Prostate gland (tissue), 2 donors: ENCODE measurements at places on chromosomes 16 and 17. TPM values are rescaled to one million over a fixed set of nuclear protein-coding genes. Genes with fewer than 3 reads are reported as not detected.

The SPNS3 gene
- not detected for total RNA-seq

The ZG16 gene
- not detected for total RNA-seq

The TBX2 gene
- total RNA-seq = 34.1 TPM

The CCDC144A gene
- total RNA-seq = 24.7 TPM

The HSF4 gene
- 137 TPM for total RNA-seq

The SLC38A8 gene
- not detected for total RNA-seq

The IGFALS gene
- 1.9 TPM for total RNA-seq

The HBQ1 gene
- total RNA-seq = not detected

DNA sequence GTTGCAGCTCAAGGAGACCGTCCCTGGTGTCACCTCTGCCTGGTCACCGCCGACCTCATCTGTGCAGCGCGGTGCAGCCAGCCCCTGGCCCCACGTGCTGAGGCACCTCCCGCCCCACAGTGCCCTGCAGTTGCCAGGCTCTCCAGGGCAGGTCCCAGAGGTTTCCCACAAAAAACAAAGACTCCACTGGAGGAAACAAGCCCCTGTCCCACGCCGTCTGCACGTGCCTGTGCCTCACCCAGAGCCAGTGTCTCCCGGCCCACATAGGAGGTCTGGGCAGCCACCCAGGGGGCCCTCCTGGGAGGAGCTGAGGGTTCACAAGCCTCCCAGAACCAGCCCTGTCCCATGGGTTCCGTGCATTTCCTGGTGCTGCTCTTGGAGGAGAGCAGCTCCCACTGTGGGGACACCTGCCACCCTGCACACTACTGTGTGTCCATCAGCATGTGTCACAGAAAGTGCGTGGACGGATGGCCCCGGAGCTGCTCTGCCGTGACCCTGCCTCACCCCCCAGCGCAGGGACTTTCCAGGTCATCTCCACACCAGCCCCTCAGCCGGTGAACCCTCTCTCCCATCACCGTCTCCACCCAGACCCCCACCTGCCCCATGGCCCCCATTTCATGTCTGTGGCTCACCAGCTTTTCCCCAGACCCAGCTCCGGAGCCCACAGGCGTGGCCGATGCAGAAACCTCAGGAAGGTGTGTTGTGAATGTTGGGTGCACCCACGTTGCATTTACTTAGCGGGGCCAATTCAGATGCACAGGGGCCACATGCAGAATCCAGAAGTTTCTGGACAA is 17.0 kb upstream of the CDH15 start:
- DNase-seq = no peak
- H3K27me3 ChIP-seq = no peaks in the 10 kb centered on the region
- no peaks in the 10 kb centered on the region for H3K36me3 ChIP-seq
- no peak overlapping the region for H3K4me3 ChIP-seq
- H3K4me1 ChIP-seq = peaks cover 7% of the 10 kb centered on the region

DNA sequence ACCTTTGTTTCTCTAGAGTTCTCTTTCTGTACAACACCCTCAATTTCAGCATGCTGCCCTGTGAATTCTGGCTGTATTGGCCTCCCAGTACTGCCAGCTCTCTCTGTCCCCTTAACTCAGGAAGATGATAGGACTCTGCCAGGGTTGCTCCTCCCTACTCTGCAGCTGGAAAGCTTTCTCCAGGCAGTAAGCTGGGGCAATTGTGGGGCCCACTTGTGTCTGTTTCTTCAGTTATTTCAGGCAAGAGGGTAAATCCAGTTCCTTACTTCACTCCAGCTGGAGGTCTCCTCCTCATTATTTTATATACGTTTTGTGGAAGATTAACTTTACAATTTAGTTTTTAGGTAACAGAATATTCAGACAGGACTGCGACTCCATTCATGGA is 9.9 kb downstream of the C17orf100 start:
- no peaks in the 10 kb centered on the region for H3K36me3 ChIP-seq
- no peaks in the 10 kb centered on the region for H3K27me3 ChIP-seq
- no peak overlapping the region for H3K27ac ChIP-seq
- H3K4me1 ChIP-seq = no peaks in the 10 kb centered on the region
- H3K4me3 ChIP-seq = no peak overlapping the region

- H3K36me3 ChIP-seq = no peaks in the 10 kb centered on the region
- no peaks in the 10 kb centered on the region for H3K27me3 ChIP-seq
- no peaks in the 10 kb centered on the region for H3K4me1 ChIP-seq
- H3K4me3 ChIP-seq = no peak overlapping the region
- H3K27ac ChIP-seq = no peak overlapping the region
These were observed 3.2 kb upstream of the SLC47A2 start for GRCh38 chr17:19719355-19720209.

DNA sequence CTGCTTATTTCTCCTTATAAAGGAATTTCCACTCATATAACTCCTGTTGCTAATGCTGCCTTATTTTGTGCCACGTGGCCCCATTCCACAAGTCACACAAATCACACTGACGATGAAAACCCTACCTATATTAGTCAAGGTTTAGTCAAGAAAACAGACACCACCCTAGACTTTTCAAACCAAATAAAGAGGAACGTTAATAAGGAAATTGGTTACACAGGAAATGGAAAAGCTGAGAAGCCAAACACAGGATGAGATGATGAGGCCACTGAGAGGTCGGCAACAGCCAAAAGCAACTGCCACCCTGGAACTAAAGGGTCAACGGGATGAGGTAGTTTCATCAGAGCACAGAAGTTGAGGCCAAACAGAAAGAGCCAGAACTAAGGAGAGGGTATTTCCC is 47.3 kb upstream of the ALOX12 start:
- no peaks in the 10 kb centered on the region for H3K4me1 ChIP-seq
- H3K27ac ChIP-seq = no peak overlapping the region
- H3K27me3 ChIP-seq = no peaks in the 10 kb centered on the region
- DNase-seq = no peak
- H3K36me3 ChIP-seq = no peaks in the 10 kb centered on the region

DNA sequence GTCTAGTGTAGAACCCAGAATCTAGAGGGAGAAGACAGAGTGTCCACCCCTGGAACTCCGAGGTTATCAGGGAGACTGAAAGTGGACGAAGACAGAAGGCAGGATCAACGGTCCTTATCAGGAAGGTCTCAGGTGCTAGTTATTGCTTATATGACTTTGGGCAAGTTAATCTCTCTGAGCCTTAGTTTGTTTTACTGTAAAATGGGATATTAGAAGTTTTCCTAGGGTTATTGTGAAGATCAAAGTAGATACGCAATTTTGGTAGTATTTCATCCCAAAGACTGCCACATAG is 1.2 kb downstream of the RNF167 start:
- peak overlapping the region; percentile 75 for H3K4me3 ChIP-seq
- no peak for DNase-seq
- peak overlapping the region; percentile 95 for H3K27ac ChIP-seq
- no peaks in the 10 kb centered on the region for H3K27me3 ChIP-seq
- H3K36me3 ChIP-seq = peaks cover 10% of the 10 kb centered on the region
- peaks cover 22% of the 10 kb centered on the region for H3K4me1 ChIP-seq

DNA sequence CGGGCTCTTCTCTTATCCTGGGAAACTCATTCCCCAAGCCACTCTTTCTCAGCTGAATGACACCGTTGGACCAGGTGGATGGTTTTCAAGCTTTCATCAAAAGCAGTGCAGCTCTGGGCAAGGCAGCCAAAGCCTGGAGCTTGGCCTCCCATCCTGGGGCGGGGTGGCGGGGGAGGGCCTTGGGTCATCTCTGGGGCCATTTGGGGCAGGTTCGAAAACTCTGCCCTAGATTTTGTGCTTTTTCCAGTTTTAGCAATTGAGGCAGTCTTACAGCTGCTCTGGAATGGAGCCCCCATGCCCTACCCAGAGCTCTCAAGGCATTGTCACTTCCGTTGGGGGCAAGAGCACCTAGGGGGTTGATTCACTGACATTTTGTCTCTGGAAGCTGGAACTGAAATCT is 9.1 kb downstream of the MPRIP start:
- H3K4me3 ChIP-seq = no peak overlapping the region
- no peak for DNase-seq

GRCh38 chr17:4833941-4834680 is 971 bp downstream of the MINK1 start:
- no peak for DNase-seq
- H3K4me3 ChIP-seq = peak overlapping the region; percentile 82
- no peaks in the 10 kb centered on the region for H3K27me3 ChIP-seq
- H3K27ac ChIP-seq = peak overlapping the region; percentile 90
- no peaks in the 10 kb centered on the region for H3K4me1 ChIP-seq

DNA sequence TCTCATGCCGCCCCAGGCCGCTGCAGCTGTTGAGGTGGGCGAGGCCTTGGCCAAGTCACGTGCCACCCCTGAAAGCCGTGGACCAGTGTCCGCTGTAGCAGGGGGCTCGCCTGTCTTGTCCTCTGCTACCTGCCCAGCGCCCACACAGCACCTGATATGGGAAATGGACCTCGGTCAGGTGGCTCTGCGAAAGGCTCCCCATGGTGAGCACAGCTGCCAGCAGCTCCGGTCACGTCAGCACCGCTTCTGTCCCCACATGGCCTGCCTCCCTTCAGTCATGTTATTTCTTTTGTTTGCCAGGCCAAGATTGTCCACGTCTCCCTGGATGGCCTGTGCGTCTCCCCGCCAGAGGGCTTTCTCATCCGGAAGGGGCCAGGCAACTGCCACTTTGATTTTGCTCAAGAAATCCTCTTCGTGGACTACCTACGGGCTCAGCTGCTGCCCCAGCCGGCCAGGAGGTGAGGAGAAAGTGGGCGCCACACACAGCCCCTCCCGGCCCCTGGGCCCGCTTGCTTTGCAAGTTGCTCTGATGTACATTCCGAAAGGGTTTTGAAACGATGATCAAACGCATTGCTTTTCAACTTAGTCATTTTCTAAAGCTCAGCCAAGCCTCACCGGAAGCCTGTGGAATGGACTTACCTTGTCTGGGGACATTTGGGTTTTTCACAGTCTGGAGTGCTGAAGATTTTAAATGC is 219.8 kb downstream of the KATNIP start:
- no peak for DNase-seq
- no peaks in the 10 kb centered on the region for H3K36me3 ChIP-seq
- no peak overlapping the region for H3K4me3 ChIP-seq

DNA sequence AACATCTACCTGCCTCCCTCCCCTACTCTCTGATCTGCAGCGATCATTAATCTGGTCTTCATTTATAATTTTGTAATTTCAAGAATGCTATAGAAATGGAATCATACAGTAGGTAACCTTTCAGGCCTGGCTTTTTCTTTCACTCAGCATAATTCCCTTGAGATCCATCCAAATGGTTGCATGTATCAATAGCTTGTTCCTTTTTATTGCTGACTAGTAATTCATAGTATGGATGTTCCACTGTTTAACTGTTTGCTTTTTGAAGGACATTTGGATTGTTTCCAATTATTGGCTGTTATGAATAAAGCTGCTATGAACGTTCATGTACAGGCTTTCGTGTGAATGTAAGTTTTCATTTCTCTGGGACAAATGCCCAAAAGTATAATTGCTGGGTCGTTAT is 125.2 kb downstream of the USP31 start:
- H3K27ac ChIP-seq = no peak overlapping the region
- no peaks in the 10 kb centered on the region for H3K4me1 ChIP-seq
- H3K36me3 ChIP-seq = no peaks in the 10 kb centered on the region
- H3K4me3 ChIP-seq = no peak overlapping the region

- no peak for DNase-seq
- H3K27ac ChIP-seq = no peak overlapping the region
- no peak overlapping the region for H3K4me3 ChIP-seq
These were observed 591.4 kb upstream of the CDH11 start for GRCh38 chr16:65713181-65713808.

GRCh38 chr17:12592941-12593340 is 72.7 kb upstream of the MYOCD start:
- no peak overlapping the region for H3K4me3 ChIP-seq
- no peaks in the 10 kb centered on the region for H3K4me1 ChIP-seq
- no peak overlapping the region for H3K27ac ChIP-seq
- no peak for DNase-seq

- DNase-seq = no peak
- H3K27ac ChIP-seq = no peak overlapping the region
- no peaks in the 10 kb centered on the region for H3K36me3 ChIP-seq
- H3K4me1 ChIP-seq = no peaks in the 10 kb centered on the region
- no peak overlapping the region for H3K4me3 ChIP-seq
These were observed 53.1 kb downstream of the RPH3AL start for GRCh38 chr17:299546-299945.

- H3K4me3 ChIP-seq = peak overlapping the region; percentile 76
- H3K27ac ChIP-seq = peak overlapping the region; percentile 92
- no peak for DNase-seq
- H3K36me3 ChIP-seq = peaks cover 7% of the 10 kb centered on the region
- H3K27me3 ChIP-seq = no peaks in the 10 kb centered on the region
- peaks cover 8% of the 10 kb centered on the region for H3K4me1 ChIP-seq
These were observed 338 bp downstream of the MAPK3 start for GRCh38 chr16:30122604-30123160.

GRCh38 chr17:39596543-39597267 is 11.0 kb downstream of the NEUROD2 start:
- H3K27me3 ChIP-seq = peaks cover 37% of the 10 kb centered on the region
- no peak overlapping the region for H3K27ac ChIP-seq
- no peak for DNase-seq
- H3K4me1 ChIP-seq = no peaks in the 10 kb centered on the region
- no peaks in the 10 kb centered on the region for H3K36me3 ChIP-seq

- no peaks in the 10 kb centered on the region for H3K36me3 ChIP-seq
- peak overlapping the region; percentile 69 for H3K27ac ChIP-seq
- peaks cover 3% of the 10 kb centered on the region for H3K4me1 ChIP-seq
- no peak overlapping the region for H3K4me3 ChIP-seq
- H3K27me3 ChIP-seq = no peaks in the 10 kb centered on the region
- DNase-seq = no peak
These were observed 107.1 kb downstream of the USP22 start for GRCh38 chr17:20935740-20936139.

DNA sequence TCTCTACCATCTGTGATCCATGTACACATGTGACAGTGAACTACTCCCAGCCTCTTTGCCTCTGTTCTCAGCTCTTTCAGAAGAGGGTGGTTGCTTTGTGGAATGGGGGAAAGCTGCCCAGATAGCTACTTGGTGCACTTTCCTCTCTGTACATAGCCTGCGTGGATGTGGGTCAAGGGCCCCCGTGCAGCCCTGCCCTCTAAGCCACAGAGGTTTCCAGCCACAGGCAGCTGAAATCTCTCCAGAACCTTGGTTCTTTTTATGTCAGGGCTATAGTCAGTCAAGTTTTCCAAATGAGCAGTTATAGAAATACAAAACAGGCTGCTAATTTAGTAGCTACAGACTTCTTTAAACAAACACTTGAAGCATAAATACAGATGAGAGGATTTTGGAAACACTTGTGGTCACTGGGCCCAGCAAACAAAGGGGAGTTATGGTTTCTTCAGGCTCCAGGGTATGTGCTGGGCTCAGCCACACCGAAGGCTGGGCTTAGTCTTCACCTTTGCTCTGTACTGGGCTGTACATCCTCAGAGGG is 199.7 kb upstream of the ASIC2 start:
- H3K27me3 ChIP-seq = no peaks in the 10 kb centered on the region
- H3K27ac ChIP-seq = no peak overlapping the region
- DNase-seq = no peak
- no peaks in the 10 kb centered on the region for H3K36me3 ChIP-seq
- H3K4me3 ChIP-seq = no peak overlapping the region

- no peaks in the 10 kb centered on the region for H3K27me3 ChIP-seq
- no peaks in the 10 kb centered on the region for H3K36me3 ChIP-seq
- H3K4me3 ChIP-seq = no peak overlapping the region
- no peak overlapping the region for H3K27ac ChIP-seq
These were observed 13.1 kb downstream of the DBNDD1 start for GRCh38 chr16:90005956-90006663.
